ENCODE measurements at places on chromosomes 6 and 20. TPM values are rescaled to one million over a fixed set of nuclear protein-coding genes. Genes with fewer than 3 reads are reported as not detected.

TNFRSF6B gene
- 2.7 TPM for polyA plus RNA-seq

AFG1L gene
- 3.9 TPM for polyA plus RNA-seq

DNA sequence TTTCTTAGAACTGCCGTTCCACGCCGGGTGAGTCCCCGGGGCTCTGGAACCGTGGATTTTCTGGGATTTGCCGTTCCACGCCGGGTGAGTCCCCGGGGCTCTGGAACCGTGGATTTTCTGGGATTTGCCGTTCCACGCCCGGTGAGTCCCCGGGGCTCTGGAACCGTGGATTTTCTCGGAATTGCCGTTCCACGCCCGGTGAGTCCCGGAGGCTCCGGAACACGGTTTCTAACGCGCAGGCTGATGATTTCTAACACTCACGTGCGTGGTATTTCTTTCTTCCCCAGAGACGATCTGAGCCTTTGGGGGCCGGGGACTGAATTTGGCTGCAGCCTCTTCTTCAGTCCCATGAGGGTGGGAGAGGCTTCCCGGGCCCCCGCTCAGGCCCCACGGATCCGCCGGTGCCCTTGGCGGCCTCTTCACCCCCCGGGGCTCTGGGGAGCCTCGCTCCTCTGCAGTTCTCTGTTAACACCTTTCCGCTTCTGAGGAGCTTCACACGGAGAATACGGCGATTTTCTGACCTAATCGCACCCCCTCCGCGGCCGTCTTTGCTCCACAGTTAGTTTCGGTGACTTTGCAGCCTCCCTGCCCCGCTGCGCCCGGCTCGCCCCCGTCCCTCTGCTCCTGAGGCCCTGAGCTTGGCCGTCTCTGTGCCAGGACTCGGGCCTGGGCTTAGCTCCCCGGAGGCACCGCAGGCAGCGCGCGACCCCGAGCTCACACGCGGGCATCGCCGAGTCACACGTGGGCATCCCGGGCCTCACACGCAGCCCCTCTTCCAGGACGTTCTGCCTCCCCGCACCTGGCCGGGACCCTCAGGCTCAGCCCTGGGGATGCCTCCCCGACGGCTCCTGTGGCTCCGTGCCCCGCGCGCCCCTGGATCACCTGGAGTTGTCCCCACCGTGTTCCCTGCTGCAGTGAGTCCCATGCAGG lies 7.2 kb upstream of the KIF25 start:
- DNase-seq, result no peak

DNA sequence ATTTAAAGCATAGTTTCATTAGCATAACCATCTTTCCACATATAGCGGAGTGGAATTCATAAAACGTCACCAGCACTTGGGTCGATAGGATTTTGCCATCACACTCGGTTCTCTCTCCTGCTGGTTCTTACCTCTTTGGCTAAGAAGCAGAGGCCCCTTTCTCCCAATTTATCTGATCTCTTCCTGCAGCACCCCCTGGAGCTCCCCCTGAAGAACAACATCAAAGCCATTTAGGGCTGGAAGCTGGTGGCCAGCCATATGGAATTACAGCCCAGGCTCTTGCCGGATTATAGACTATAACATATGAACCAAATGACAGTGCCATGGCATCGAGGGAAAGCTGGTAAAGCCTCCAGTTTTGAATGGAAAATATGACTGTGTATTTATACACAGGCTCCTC lies 6.4 kb upstream of the KIF6 start:
- DNase-seq, result no peak

DNA sequence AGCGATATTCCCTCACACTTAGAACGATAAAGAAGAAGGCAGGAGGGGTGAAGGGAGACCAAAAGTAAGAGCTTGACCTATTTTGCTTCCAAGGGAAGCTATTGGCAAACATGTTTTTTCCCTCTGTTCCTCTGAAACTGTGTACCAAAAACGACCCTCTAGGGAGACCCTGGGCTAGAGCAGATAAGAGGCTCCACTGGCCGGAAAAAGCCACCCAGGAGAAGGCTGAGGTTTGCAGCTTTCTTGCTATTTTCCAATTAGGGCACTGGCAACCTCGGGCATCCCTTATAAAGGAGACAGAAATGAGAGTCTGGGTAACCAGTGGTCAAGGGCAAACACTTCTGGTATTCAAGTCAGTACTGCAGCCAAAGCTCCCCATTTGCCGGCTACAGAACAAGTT lies 168.0 kb downstream of the KIF16B start:
- DNase-seq, result no peak

GRCh38 chr20:36883977-36884535 lies 8.1 kb downstream of the TLDC2 start:
- DNase-seq, result no peak

DNA sequence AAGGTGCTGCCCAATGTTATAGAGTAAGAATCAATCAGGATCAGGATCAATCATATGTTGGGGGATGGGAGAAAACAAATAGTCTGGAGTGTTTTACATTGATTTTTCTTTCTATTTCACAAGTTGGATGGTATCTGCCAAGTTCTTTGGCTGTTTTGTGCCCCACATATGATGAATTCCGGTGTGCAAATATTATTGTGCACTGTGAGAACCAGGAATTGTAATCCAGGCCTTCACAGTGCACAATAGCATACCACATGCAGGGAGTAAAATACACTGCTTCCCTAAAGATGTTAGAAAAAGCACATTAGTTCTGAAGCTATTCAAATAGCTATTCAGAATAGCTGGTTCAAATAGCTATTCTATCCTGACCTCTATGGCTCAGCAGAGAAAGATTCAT lies 133.7 kb downstream of the LCA5 start:
- DNase-seq, result no peak

DNA sequence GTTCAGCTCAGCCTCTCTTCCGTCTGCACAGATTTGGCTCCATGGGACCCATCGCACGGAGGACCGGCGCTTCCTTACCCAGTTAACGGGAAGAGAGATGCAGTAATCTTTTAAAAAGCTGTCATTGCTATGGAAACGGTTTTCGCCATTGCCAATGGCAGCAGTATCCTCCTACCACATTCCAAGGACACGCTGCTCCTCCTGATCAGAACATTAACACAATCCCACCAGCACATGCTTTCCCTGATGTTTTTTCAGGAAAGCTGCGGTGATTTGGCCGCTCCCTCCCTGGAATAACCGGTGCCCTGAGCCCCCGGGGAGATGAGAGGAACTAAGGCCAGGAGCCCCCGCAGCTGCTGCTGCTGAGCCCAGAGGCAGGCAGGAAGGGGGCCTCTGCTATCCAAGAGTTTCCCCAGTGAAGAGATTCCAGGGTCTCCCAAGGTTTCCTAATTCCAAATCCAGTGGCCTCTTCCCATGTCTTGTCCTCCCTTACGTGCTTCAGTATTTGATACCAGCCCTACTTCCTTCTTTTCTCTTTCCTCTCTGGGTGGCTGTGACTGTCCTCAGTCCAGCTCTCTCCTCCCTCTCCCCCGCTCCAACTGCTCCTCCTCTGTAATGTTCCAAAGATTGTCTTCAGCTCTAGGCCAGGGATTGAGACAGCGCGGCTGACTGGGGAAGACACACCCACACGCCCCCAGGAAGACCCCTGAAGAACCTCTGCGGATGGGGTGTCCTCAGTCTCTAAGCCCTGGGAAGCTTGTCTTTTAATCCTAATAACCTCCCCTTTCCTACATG lies 2.6 kb downstream of the BNIP5 start:
- no peak for DNase-seq

DNA sequence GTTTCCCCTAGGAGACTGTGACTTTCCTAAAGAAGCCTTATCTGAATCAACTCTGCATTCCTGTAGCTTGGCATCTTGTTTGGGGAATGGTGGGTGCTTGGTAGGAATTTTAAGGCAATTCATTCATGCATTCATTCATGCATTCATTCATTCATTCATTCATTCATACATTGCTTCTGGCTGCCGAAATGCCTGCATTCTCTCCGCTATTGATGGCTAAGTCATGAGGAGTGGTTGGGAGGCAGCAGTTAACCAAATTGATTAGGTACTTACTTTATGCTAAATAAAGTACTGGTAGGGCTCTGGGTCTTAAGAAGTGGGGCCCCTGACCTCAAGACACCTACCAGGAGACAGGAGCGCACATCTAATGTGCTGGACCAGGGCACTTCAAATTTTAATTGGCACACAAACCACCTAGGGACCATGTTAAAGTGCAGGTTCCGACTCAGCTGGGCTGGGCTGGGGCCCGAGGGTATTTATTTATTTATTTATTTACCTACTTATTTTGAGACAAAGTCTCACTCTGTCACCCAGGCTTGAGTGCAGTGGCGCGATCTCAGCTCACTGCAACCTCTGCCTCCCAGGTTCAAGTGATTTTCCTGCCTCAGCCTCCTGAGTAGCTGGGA lies 127.6 kb downstream of the ANKRD60 start:
- DNase-seq, result no peak

DNA sequence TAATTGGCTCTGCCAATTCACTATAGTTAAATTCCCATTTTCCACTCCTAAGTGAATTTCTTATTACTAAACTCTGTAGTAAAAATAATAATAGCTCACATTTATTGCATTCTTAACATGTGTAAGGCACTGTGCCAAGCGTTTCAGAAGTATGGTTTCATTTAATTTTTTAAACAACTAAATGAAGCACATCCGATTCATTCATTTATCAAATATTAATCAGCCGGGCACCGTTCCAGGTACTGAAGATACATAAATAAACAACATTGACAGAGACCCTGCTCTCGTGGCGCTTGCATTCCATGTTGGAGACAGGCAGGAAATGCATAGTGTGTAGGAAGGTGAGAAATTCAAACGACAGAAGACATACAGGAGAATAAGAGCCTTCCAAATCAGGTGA lies 423.2 kb upstream of the JARID2 start:
- no peak for DNase-seq

DNA sequence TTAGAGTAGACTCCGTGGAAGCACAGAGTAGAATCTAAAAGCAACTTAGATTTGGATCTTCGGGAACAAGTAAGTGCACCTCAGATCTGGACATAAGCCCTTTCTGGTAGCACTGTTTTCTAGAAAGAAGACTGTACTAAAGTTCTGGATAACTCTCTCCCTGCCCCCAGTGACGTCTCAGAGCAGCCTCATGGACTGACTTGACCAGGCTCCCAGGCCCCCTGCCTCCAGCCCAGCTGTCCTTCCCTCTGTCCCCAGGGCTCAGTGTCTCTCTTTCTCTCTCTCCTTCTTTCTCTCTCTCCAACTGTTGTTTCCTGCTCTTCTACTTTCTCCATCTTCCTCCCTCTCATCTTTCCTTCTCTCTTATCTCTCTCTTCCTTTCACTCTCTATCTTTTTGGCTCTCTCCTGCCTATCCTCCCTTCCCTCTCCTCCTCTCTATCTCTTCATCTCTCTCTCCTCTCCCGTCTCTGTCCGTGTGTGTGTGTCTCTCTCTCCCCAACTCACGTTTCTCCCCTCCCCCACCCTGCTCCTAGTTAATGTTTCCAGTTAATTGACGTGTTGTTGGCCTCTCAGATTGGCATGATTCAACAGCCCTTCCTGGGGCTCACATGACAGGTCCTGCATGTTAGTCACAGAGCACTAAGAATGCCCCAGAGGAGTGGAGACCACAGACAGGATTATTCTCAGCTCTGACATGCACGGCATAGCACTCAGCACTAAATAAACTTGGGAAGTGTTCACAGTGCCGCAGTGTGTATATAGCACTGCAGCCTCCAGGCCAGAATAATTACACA lies 180.4 kb upstream of the FOXQ1 start:
- DNase-seq, result no peak

GRCh38 chr6:152068622-152069261 lies 261.3 kb downstream of the ESR1 start:
- no peak for DNase-seq

GRCh38 chr6:112100561-112100960 lies 13.2 kb downstream of the FAM229B start:
- no peak for DNase-seq
